ENCODE measurements at places on chromosomes 5 and 9. TPM values are rescaled to one million over a fixed set of nuclear protein-coding genes. Genes with fewer than 3 reads are reported as not detected.

- DNase-seq: no peak
- H3K36me3 ChIP-seq: no peaks in the 10 kb centered on the region
- H3K27ac ChIP-seq: no peak overlapping the region
- no peaks in the 10 kb centered on the region for H3K27me3 ChIP-seq
- H3K4me1 ChIP-seq: peaks cover 9% of the 10 kb centered on the region
Measured at GRCh38 chr9:130921300-130921988, 17.6 kb downstream of the FIBCD1 start.

C9orf50 gene
- total RNA-seq: 0.11 TPM

AGXT2 gene
- not detected for total RNA-seq

DNA sequence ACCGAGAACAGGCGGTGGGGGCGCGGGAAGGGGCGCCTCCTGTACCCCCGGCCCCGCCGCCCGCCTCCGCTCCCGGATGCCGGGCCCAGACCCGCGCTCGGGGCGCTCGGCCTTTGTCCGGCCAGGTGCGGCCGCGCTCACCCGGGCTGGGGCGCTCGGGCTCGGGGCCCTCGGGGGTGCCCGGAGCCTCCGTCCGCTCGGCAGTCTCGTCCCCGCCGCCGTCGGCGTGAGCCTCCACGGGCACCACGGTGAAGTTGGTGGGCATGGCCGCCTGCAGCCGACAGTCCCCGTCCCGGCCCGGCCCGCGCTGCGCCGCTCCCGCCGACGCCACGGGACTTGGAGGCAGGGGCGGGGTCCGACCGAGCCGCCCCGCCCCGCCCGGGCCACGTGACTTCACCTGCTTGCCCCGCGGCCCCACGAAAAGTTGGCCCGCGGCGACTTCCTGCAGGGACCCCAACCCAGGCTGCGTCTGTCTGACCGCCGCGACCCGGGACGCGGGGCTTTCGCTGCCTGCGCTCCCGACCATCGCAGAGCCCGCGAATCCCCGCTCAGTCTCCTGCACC is at the start of gene SLC12A7:
Gene SLC12A7 (minus strand): TSS at position 337 of the 563 bp plus-strand sequence. CDS start 72 bp downstream, at position 265.
- peaks cover 28% of the 10 kb centered on the region for H3K4me1 ChIP-seq
- no peaks in the 10 kb centered on the region for H3K36me3 ChIP-seq
- no peaks in the 10 kb centered on the region for H3K27me3 ChIP-seq
- H3K4me3 ChIP-seq: peak within 1 kb of the TSS; percentile 70
- peak; percentile 56 for DNase-seq

DNA sequence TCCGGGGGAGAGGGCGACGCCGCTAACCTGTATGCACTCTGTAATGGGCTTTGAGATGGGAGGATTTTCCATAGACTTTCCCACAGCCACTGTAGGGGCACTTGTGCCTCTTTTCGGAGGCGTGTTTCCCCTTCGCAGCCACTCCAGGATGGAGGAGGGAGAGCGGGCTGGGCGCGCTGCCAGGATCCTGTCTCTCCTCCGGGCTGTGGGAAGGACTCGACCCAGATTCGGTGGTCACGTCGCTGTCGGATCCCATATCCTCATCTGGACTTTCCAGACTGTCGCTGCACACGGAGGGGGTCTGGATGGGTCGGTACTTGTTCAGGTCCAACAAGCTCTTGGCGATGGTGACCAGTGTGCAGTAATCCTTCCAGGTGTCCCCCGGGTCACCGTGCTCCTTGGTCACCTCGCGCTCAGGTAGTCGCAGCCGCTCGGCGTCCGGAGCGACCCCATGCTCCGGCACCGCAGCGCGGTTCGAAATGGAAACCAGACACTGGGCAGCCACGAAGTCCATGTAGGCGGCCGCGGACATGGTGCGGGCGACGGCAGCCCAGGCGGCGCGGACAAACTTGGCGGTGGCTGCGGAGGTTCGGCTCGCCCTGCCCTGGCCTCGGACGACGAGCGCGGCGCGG is 1.5 kb downstream of the KLF9 start:
- peaks cover 59% of the 10 kb centered on the region for H3K27me3 ChIP-seq
- DNase-seq: peak; percentile 17
- no peak overlapping the region for H3K27ac ChIP-seq
- H3K4me3 ChIP-seq: peak overlapping the region; percentile 87
- H3K4me1 ChIP-seq: peaks cover 37% of the 10 kb centered on the region

GRCh38 chr5:39624268-39624886 is 199.6 kb upstream of the DAB2 start:
- no peaks in the 10 kb centered on the region for H3K4me1 ChIP-seq
- H3K27ac ChIP-seq: no peak overlapping the region
- no peaks in the 10 kb centered on the region for H3K27me3 ChIP-seq
- no peak for DNase-seq

GRCh38 chr5:14501353-14502293 is 80.0 kb upstream of the OTULINL start:
- no peak overlapping the region for H3K4me3 ChIP-seq
- peaks cover 23% of the 10 kb centered on the region for H3K36me3 ChIP-seq
- no peaks in the 10 kb centered on the region for H3K27me3 ChIP-seq

Data from WTC11 (cell line).